GM12891 (cell line): ENCODE measurements at places on chromosomes 3 and 15.

GRCh38 chr3:27805282-27805681, 83.2 kb upstream of the EOMES start:
- no peak for DNase-seq

DNA sequence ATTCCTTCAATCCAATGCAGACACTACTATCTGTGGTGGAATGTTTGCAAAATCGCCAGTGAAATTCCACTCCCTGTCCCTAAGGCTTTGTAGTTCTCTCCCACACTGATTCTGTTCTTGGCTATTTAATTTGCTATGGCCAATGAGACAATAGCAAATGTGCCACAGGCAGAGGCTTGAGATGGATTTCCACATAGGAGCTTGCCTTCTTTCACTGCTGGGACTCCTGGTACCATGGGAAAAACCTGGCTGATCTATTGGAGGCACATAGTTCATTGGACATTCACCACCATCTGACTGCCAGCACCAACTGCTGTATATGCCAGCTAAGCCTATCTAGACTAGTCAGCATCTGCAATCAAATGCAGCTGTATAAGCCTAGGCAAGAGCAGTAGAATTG, 103.8 kb downstream of the NR1D2 start:
- no peak for DNase-seq

- no peak for DNase-seq
Observed at GRCh38 chr15:56460071-56460470, 4.9 kb downstream of the MNS1 start.

- DNase-seq, result no peak
Observed at GRCh38 chr3:122301063-122301462, 24.0 kb upstream of the CSTA start.

GRCh38 chr3:126472277-126473006, 3.2 kb downstream of the ZXDC start:
- DNase-seq, result no peak

DNA sequence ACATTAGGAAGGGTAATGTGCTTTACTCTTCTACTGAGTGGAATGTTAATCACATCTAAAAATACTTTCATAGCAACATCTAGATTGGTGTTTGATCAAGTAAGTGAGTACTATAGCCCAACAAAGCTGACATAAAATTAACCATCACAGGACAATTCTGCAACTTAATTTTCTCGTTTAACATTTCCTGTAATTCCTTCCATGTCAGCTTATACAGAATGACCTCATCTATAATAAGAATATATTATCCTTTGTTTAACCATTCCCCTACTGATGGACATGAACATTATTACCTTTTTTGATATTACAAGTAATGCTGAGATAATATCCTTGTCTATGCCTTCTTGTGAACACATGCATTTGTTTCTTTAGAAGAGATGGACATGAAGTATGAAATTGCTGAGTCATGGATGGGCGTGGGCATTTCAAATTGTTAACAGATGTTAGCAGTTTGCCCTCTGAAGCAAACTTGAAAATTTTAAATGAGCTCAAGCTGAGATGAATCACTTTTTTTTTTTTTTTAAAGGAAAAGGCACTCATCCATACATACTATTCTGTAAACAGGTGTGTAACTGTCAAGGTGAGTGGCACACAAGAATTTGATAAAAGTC, 85.1 kb downstream of the OXNAD1 start:
- DNase-seq, result no peak

DNA sequence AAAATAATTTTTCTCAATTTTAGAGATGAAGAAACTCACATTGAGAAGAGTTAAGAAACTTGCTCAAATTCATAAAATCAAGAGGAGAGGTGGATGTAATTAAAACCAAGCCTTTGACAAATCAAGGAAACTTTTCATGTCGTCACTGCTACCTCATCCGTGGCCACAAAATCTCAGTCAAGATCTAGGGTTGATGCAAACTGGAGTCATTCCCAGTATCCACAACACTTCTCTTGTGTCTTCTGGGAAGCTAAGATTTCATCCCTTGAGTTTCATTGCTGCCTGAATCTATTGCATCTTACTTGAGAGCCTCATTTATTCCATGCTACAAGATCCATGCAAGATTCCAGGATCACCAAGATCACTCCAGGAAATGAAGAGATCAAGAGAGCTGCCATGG, 5.4 kb upstream of the FBN1 start:
- DNase-seq, result no peak

GRCh38 chr15:90203473-90203872, 2.3 kb downstream of the SEMA4B start:
- DNase-seq, result no peak

GRCh38 chr15:101070502-101071273, 151.5 kb downstream of the LRRK1 start:
- DNase-seq, result no peak

- DNase-seq, result no peak
Observed at GRCh38 chr15:53831907-53832770, 72.7 kb upstream of the WDR72 start.

- DNase-seq, result no peak
Observed at GRCh38 chr15:39266890-39267289, 314.0 kb upstream of the THBS1 start.

DNA sequence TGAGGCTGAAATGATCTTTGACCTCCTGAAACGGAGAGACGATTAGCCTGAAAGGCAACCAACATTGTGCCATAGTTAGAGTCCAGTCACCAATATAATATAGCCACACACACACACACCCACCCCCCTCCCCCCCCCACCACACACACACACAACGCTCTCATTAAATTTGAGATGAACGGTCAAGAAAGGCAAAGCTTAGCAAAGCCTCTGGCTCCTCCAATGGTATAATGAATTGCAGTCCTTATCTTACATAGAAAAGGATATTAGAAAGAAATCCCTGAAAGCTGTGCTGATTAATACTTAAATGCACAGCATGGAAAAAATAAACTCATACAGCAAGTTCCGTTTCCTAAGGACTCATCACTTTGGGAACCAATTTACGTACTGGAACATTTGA, 876 bp upstream of the ZNF385D start:
- no peak for DNase-seq

- no peak for DNase-seq
Observed at GRCh38 chr15:37107071-37107743, 6.9 kb upstream of the MEIS2 start.

DNA sequence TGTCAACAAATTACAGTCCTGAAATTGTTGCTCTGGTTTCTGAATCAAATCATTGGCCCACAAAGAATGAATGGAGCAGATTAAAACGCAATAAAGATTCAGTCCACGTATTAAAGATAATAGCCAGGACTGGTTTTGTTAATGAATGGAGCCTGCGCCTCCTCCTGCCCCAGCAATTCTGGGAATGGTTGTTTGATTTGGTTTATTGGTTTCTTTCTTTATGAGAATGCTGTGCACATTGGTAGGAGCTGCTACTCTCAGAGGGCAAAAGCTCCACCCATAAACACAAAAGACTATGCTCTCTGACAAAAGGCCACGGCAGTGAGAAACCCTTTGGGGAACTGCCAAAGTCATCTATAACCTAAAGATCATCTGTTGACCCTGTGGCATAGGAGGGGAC, 261.1 kb downstream of the ABHD5 start:
- DNase-seq, result no peak

GRCh38 chr15:45187894-45188830, at the start of gene SHF:
Gene SHF, minus strand, starts transcription at chr15:45187966. Its CDS starts 15 bp downstream, at chr15:45187951.
- DNase-seq, result no peak

- DNase-seq, result no peak
Observed at GRCh38 chr3:23961066-23961465, 16.0 kb downstream of the NR1D2 start.

- DNase-seq, result no peak
Observed at GRCh38 chr3:169663951-169664820, 674 bp upstream of the MECOM start.

DNA sequence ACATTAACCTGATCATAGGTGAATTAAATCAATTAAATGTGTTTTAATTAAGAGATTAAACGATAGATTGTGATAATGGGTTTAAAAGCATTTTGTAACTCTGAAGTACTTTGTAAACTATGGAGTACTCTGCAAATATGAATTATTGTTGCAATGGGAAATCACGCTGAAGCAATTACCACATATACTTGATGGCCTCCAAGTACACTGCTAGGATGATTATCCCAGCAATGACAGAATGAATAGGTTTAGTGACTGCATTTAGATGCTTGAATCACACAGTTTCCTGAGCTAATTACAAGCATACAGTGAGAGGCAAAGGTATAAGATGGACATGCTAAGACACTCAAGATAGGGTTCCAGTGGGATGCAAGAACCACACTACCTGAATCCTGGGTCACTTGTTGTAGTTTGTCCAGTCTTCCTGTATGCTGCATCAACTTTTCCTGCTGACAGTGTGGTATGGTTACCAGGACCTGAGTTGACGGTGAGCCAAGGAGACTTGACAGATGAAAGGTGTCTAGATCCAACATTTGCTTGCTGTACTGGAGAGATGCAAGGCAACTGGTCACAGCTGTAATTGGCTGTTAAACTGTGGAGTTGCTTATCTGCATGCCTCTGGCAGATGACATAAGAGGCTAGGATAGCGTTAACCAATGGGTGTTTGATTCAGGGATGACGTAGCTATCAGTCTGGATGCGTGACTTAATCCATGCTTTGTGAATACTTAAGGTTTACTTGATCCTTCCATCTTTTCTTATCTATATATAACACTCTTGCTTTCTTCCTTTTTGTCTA, 38.0 kb downstream of the RNF13 start:
- DNase-seq, result no peak

DNA sequence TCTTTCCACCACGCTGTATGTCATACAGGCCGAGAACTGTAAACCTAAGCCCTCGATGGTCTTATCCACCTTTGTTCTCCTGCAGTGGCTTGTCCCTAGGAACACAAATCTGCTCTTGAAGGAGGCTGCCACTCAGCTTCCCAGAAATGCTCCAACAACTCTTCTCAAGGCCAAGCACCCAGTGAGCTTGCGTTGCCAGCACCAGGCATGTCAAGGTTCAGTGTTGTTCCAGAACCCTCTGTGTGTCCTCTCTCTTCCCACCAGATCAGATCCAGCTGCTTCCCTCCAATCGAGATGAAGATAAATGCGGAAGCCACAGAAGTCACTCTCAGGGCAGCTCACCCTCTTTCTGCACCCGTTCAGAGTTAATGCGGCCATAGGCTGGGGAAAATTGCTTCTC, 11.3 kb upstream of the MYZAP start:
- DNase-seq, result no peak

DNA sequence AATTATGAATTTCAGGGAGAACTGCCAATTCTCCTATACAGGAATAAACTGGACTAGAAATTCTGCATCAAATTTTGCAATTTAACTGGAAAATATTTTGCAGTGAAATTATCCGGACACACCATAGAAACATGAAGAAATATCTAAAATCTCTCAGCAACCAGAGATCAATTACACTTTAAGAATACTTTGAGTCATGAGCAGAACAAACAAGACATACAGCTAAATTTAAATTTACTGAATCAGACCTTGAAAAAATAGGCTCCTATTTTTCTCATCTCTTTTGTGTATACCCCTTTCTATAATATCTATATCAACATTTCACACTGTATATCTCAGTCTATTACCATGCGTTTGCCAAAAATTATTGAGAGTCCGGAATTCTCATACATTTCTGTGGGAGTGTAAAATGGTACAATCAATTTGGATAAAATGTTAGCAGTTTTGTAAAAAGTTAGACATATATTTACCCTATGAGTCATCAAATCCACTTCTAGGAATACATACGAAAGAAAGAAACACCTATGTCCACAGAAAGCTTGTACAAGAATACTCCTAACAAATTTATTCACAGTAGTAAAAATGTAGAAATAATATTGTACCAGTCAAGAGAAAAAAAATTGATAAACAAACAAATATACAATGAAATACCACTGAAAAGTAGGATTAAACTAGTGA, 593.1 kb upstream of the NECTIN3 start:
- DNase-seq, result no peak

DNA sequence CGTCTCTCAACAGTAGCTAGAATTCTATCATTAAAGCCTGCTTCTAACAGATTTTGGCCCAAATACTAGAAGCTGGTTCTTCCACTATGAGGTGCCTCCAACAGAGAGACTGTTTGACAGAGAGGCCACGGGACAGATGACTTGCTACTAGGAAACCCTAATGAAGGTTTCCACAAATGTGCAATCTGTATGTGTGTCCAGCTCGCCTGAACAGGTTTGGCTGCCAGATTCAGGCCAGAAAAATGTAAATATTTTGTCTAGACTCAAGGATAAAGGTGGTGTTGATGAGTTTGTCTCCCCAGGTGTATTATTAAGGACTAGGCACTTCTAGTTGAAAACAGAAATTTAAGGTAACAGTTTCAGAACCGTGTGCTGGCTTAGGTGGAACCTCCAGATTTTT, 91.6 kb upstream of the TRIM42 start:
- no peak for DNase-seq

DNA sequence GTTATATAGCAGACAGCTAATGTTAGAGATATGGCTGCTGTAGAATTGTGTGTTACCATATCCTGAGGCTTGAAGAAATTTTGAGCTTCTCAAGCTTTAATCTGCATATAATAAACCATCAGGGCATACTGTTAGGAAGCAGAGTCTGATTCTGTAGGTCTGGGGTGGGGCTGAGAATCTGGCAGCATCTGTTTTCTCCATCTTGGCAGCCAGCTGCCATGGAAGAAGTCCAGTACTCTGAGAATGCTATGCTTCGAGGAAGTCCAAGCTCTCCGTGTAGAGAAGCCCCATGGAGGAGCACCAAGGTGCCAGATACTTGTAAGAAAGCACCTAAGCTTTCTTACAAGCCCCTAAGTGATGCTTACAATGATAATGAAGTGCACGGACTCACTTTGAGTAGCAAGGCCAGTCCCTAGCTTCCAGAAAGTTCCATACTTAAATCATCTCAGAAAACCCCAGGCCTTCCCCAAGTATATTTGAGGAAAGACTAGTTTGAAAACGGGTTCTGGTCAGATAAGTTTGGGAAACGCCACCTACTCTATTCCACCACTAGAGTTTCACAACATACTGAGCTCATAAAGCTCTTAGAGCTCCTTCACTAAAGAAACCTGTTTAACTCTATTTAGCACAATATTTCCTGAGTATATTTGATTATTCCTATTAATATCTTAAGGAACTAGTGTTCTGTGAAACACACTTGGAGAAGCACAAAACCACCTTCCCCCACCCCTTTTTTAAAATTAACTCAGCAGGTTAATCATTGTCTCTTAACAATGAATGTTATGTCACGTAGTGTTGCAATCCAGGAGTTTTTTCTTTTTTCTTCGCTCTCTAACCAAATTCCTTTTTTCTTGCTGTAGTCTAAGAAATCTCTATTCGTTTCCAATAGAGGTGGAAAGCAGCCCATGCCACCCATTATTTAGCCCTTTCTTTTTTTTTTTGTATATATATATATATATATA, 59.9 kb upstream of the RASGRP1 start:
- no peak for DNase-seq

- no peak for DNase-seq
Observed at GRCh38 chr3:30941342-30941741, 46.9 kb upstream of the GADL1 start.

DNA sequence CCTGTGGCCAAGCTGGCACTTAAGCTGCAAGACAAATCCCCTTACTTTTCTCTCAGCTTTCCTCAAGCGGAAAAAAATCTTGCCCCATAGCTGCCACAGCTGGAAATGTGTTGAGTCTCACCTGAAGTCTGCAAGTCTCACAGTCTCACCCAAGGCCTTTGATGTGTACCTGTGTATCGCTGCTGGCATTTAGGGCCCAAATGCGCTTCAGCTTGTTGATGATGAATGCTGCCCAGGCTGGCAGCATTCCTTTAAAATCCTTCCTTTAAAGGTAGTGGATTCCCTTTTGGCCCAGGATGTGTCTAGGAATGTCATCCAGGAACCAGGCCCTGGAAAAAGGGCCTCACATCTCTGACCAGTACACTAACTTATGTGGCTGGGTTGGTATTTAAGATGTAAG, 7.0 kb downstream of the OR5K4 start:
- DNase-seq, result no peak
